RWPE1 (cell line): ENCODE measurements at places on chromosomes 2 and 18.
A peak's percentile ranks its signal among the peaks of the same experiment; 100 is the strongest.

DNA sequence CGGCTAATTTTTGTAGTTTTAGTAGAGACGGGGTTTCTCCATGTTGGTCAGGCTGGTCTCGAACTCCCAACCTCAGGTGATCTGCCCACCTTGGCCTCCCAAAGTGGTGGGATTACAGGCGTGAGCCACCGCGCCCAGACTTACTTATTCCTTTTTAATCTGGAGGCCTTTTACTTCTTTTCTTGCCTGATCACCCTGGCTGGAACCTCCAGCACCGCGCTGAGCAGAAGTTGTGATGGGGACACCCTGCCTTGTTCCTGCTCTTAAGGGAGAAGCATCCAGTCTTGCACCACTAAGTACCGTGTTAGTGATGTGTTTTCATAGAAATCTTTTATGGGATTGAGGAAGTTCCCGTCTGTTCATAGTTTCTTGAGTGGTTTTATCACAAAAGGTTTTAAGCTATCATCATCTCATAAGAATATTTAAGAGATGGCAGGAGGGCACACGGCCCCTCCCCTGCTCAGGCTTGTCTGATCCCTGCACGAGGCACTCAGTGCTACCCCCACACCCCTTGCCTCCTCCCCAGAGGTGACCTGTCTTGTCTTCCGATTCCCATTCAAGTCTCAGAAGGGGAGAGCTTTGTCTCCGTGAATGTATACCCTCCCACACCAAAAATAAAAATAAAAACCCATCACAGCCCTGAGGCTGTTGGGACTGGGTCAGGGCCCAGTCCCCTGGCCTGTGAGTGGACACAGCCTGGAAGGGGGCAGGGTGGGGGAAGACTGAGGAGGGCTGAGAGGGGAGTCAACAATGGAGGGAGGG, 65.3 kb upstream of the SMAD7 start:
- no peak for DNase-seq

GRCh38 chr2:43325107-43325811, 98.9 kb upstream of the ZFP36L2 start:
- no peak for DNase-seq

- DNase-seq, result no peak
Observed at GRCh38 chr2:149725234-149725633, 137.7 kb upstream of the MMADHC start.

DNA sequence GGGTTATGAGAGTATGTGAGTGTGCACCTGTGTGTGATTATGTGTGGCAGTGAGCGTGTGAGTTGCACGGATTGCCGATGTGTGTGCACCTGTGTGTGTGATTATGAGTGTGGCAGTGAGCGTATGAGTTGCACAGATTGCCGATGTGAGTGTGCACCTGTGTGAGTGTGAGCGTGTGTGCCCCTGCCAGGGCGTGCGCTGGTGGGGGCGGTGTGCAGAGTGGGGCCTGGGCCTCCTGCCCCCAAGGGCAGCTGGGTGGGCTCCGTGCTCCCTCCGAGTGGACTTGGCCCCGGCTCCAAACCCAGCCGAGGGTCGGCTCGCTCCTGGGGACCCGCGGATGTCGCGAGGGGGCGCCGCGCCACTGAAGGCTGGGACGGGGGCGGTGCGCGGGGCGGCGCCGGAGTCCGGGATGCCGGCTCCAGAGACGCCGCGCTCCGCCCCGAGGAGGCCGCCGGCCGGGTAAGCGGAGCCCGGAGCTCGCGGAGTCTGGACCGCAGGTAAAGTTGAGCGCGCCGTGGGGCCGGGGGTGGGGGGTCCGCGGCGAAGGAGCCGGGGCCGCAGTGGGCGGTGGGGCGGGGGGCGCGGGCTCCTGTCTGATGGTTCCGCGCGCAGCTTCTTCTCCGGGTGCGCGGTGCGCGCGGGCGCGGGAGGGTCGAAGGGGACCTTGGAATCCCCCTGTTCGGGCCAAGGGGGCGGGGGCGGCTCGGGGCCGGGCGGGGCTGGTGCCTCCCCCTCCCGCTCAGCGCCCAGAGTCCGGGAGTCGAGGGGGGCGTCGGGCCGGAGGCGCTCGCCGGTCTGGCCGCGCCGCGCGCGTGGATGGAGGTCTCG, at the start of gene KCNG2:
KCNG2 (plus strand) TSS at position 421 of the 828 bp plus-strand sequence. CDS start 65,730 bp downstream, outside the sequence.
- DNase-seq, result peak; percentile 13

DNA sequence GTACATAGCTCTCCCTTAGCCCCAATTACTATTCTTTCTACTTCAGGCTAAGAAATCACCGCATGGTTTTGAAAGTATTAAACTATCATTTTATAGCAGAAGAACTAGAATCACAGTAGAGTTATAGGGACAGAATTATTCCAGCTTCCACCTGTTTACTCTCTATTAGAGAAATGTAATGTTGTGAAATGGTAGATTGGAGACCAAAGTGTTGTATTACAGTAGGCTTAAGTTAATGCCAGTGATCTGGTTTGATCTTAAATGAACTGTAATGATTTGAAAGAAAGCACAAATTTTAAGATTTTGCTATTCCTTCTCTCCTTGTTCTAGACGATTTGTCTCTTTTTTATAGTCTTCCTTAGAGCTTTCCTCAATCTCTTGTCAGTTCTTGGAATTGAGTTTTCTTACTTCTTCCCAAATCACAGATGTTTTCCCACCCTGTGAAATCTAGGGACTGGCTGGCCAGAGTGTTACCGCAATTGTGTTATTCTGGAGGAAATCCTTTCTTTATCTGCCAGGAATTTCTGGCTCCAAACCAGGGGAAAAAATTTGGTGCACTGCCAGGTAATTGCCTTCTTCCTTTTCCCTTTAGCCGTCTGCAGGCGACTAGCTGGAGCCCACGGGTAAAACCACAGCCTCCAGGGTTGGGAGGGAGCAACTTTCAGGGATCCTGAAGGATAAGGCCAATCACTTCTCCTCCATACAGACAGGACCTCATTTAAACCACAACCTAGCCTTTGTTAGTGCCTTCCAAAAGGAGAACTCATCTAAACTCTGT, 51.7 kb downstream of the NOP58 start:
- DNase-seq, result peak; percentile 42

DNA sequence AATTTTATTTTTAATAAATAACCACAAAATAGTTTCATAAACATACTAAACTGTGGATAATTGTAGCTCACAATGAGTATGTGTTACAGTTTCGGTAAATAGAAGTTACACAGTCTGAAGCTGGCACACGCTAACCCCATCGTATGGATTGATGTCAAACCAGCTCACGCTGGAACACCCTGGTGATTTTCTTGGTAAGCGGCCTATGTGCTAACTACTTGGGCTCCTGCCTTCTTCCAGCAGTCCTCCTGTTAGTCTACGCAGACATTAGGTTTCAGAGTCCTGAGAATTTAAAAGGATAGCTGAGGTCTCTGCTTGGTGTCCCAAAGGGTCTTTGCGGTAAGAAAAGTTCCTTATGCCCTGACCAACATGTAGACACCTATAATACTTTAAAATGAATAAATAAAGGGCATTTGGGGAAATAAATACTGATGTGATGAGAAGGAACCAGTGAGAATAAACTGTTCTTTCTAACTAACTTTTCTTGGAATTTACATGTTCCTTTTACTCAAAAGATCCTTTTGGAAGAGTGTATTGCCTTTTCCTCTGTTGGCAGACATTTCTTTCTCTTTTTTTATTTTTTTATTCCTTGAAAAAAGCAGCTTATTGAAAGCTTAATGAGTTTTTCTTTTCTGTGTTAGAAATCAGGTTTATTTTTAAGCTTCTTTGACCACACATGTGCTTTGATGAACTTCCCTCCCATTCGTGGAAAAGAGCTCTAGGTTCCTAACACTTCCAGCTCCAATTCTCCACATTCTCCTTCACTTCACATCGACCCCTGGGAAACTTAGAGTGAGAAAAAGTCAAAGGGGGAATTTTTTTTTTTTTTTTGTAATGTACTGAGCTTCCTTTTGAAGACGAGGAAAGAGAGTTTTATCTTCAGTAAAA, 322.2 kb downstream of the IRS1 start:
- no peak for DNase-seq

- no peak for DNase-seq
Observed at GRCh38 chr2:147062073-147062472, 782.8 kb upstream of the ACVR2A start.

DNA sequence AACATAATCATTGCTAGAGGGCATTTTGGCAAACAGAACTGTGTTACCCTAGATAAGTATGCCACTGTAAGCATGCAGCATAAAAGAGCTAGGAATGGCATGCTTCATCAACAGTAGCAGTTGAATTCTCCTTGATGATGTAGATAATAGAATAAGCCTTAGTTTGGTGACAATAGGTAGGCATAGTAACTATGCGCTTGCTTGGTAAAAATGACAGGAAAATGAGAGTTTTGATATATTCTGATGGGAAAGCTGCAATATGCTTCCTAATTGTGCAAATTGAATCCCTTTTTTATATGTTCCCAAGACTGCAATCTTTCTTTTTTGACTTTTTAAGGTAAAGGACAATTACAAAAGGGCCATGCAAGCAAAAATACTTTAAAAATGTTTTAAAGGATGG, 930.9 kb upstream of the FAM98A start:
- no peak for DNase-seq

GRCh38 chr2:235024931-235025773, 73.3 kb downstream of the SH3BP4 start:
- DNase-seq, result no peak

- no peak for DNase-seq
Observed at GRCh38 chr2:180599804-180600203, 380.6 kb upstream of the UBE2E3 start.

DNA sequence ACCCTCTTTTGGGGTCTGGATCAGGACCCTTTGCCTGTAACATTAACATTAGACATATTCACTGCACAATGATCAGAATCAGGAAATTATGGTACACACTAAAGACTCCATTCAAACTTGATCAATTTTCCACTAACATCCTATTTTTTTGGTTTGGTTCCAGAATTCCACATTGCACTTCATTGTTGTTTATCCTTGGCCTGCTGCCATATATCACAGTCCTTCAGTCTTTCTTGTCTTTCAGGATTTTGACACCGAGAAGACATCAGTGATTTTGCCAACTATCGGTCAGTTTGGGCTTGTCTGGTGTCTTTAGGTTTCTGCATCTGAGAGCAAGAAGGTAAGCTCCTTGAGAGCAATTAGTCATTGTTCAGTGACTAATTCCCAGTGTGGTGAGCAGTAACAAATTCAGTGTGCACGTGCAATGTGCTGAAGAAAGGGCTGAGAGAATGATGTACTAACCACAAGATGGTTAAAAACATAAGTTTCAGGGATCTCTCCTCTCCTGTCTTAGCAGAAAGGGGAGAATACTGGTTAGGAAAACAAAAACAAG, 23.5 kb downstream of the MARCHF4 start:
- peak; percentile 72 for DNase-seq

DNA sequence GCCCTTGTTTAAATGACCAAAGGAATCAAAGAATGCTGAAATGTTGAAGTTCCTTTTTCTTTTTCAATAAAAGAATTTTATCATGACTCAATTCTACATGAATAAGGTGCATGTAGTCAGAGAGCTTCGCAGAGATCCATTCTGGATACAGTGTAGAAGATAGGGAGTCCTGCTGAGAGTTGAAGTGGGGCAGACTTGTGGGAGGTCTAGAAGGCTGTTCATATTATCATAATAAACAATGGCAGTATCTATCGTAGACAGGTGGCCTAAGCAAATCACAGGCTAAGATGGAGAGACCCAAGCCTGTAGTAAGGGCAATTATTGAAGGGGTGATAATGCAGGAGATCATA, 1322.0 kb upstream of the CELF4 start:
- DNase-seq, result no peak

GRCh38 chr2:183592271-183592670, 468.0 kb downstream of the NUP35 start:
- no peak for DNase-seq

GRCh38 chr18:27363872-27364271, 178.8 kb upstream of the CHST9 start:
- DNase-seq, result peak; percentile 14

DNA sequence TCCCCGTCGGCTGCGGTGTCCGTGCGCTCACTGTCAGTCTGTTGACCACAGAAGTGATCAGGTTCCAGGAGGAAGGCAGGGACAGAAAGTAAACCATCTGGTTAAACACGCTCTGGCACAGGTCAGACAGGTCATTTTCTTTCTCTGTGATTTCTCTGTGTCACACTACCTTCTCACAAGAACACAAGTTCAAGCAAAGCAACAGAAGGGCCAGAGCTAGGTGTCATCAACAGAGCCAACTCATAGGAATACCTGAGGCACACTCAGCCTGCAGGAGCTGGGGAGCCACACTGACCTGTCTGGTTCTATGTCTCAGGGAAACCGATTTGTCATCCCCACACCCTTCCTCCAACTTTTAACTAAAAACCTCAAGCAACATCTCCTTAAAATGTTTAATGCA, 115.1 kb upstream of the ZBTB14 start:
- no peak for DNase-seq

- no peak for DNase-seq
Observed at GRCh38 chr18:39602131-39602530, 2036.5 kb upstream of the CELF4 start.

GRCh38 chr2:3571284-3571683, 3.8 kb upstream of the RPS7 start:
- peak; percentile 21 for DNase-seq

GRCh38 chr2:236935631-236936445, 149.9 kb upstream of the COPS8 start:
- DNase-seq, result no peak

GRCh38 chr2:105262651-105263091, 21.1 kb downstream of the GPR45 start:
- peak; percentile 13 for DNase-seq

DNA sequence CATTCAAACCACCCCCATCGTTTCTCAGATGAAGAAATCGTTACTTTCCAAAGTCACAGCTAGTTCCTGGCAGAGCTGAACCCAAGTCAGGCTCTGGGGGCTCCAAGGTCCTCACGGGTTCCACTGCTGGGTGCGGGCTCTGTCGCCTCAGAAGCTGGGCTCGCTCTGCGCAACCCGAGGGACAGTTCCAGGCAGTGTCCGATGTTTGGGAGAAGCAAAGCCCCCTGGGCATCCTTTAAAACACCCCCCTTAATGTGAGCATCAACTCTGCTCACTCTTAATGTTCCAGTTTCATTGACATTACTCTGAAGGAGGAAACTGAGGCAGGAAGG, 796 bp downstream of the AOX1 start:
- DNase-seq, result no peak

GRCh38 chr2:29744976-29745375, 176.4 kb downstream of the ALK start:
- no peak for DNase-seq

DNA sequence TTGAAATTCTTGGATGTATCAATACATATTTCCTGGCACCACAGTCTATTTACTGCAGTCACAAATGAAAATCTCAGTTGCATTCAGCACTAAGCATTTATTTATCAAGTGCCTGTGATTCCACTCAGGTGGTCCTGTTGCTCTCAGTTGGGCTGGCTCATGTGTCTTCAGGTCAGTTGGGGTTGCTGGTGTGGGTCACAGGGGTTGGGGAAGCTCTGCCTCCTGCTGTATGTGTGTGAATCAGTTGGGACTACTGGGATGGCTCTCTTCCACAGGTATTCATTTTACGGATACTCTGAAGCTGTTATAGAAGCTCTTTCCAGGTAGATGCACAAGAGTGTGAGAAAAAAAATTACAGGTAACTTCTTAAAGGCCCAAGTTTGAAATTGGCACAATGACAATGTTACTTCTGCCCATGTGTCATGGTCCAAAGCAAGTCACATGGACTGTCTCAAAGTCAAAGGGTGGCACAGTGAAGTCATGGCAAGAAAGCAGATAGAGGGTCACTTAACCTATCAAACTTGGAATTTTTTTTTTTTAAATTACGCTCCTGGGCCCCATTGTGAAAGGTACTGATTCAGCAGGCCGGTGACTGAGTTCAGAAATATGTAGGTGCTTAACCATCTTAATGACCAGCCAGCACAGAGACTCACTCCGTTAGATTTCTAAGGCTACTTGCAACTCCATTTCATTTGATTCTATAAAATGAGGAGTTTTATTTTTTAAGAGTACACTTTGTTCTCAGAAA, 249.2 kb upstream of the GCFC2 start:
- peak; percentile 22 for DNase-seq
